Activated CD4-positive, CD25-positive, alpha-beta regulatory T cell treated with anti-CD3 and anti-CD28 coated beads, Interleukin-2, amount 50 U/mL, for 16 hours (primary cell): ENCODE measurements at places on chromosomes 11 and 22.

- DNase-seq, result no peak
Measured at GRCh38 chr22:50303515-50303847, 4.0 kb downstream of the PLXNB2 start.

DNA sequence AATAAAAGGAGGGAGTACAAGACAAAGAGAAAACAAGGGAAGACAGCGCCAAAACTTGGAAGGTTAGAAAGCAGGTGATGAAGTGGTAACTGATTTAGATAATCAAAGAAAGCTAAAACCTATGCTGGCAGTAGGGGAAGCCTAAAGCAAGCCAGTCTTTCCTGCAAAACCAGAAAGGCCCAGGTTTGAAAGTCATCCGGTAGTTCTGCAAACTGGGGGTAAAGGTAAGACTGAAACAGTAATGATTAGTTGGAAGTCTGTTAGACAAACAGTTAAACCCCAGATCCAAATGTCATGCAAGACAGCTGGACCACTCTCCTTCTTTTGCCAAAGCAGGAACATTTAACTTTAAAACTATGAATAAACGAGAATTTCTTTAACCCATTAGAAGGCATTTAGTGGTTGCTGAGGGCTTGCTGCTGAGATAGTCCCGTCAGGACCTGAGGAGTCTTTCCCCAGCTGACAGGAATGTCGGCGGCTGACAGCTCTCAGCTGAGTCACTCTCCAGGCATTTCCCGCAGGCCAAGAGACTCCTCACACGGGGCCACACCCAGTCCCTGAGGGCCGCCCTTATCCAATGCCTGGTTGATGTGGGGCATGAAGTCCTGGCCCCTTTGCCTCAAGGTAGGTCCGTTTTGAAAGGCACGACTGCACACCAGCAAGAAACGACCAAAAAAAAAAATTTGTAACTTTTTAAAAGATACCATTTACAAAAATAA, 36.3 kb upstream of the CFAP300 start:
- no peak for DNase-seq

DNA sequence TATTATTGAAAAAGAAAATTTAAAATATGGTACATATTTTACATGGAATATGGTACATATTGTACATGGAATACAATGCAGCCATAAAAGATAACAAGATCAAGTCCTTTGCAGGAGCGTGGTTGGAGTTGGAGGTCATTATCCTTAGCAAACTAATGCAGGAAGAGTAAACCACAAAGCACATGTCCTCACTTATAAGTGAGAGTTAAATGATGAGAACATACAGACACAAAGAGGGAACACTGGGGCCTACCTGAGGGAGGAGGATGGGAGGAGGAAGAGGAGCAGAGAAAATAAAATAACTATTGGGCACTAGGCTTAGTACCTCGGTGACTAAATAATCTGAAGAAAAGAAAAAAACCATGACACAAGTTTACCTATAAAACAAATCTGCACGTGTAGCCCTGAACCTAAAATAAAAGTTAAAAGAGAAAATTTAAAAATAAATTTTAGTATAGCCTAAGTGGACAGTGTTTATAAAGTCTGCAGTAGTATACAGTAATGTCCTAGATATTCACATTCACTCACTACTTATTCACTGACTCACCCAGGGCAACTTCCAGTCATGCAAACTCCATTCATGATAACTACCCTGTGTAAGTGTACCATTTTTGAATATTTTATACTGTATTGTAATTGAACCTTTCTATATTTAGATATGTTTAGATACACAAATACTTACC, 204.4 kb downstream of the FAM76B start:
- DNase-seq, result no peak

GRCh38 chr11:115363921-115364320, 140.3 kb downstream of the CADM1 start:
- DNase-seq, result no peak

DNA sequence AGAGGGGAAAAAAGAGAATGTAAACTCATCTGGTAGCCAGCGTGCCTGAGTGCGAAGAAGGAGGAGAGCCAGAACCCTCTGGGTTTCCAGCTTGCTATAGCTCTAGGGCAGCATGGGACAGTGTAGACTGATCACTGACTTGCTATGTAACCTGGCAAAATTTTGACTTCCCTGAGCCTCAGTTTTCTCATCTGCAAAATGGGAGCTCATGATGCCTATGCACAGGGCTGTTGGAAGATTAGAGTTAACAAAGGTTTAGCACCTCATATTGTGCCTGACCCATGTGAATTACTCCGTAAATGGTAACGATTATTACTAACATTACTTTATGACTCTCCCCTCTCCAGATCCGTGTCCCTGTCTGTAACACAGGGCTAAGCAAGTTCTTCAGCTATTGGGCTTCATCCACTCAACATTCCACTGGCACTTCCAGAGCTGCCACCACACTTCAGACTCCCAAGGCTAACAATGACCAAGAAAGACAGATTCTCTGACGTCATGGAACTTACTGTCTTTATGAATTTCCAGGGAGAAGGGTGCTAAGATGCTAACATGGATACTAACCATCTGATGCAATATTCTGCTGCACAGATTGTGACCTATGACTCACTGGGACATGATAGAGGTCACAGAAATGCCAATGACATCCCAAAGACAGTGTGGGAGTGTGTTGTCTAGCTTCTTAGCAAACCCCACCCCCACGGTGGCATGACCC, 195.2 kb downstream of the TRIM29 start:
- no peak for DNase-seq

DNA sequence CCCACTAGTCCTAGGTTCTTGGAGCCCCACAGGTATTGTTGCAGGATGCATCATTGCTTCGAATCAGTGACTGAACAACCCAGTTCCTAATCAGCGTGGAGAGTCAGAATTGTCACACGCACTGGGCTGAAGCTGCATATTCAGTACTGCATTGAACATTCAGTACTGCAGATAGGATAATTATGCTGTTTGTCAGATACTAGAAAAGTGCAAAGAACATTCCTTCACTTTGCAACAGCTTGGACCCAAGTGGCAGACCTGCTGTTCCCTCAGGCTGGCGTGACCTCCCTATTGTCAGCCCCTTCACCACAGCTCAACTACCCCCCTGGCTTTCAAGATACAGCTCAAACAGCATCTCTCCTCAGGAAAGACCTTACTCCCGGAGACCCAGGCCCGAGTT, 27.6 kb downstream of the NF2 start:
- no peak for DNase-seq

- DNase-seq, result no peak
Measured at GRCh38 chr22:37639070-37639760, at the start of gene SH3BP1. Gene SH3BP1, plus strand, starts transcription at chr22:37639669. Its CDS starts 119 bp downstream, at chr22:37639788.

GRCh38 chr11:113574171-113574570, 99.0 kb upstream of the DRD2 start:
- no peak for DNase-seq

DNA sequence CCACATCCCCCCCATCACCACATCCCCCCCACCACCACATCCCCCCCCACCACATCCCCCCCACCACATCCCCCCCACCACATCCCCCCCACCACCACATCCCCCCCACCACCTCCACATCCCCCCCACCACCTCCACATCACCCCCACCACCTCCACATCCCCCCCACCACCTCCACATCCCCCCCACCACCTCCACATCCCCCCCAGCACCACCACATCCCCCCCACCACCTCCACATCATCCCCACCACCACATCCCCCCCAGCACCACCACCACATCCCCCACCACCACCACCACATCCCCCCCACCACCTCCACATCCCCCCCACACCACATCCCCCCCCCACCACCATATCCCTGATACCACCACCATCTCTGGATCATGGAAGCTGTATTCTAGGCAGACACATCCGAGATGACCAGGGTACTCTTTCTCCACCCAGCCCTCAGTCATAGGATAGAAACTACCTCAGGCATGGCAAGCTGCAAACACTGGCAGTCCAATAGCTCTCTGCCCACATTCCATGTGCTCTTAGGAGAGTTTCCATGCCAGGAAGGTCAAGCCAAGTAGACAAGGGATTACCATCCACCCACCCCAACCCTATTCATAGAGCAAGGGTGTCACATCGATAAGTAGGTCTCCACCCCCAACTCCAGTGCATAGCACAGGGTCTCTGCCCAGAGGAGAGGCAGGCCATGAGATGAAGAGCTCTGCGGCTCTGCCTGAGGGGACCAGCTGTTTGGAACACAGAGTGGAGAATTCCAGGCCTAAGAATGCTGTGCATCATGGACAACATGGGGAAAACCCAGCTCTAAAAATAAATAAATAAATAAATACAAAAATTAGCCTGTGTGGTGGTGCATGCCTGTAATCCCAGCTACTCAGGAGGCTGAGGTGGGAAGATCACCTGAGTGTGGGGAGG, 33.0 kb upstream of the TEAD1 start:
- DNase-seq, result no peak
